Stimulated activated CD8-positive, alpha-beta memory T cell treated with anti-CD3 and anti-CD28 coated beads, Interleukin-4, amount 100 ng/mL, for 4 hours (primary cell): ENCODE measurements at places on chromosomes 13 and 19.

GRCh38 chr19:30783212-30783611, 411.0 kb downstream of the ZNF536 start:
- DNase-seq = no peak

DNA sequence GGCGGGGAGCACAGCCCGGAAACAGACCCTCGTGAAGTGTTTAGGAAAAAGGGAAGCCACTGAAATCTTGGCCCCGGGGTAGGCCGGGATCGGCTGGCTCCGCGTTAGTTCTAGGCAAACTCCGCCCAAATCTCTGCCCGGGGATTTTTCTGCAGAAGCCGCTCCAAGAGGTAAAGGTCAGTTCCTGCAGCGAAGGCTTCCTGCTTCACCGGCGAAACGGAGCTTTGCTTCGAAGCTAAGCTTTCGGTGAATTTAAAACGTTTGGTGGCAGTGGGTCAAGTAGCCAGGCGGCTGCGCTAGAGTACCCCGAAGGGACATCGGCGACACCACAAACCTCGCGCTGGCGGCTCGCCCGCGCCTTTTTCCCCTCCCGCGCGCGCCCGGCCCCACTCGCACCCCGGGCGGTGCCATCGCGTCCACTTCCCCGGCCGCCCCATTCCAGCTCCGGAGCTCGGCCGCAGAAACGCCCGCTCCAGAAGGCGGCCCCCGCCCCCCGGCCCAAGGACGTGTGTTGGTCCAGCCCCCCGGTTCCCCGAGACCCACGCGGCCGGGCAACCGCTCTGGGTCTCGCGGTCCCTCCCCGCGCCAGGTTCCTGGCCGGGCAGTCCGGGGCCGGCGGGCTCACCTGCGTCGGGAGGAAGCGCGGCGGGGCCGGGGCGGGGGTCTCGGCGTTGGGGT, 441 bp downstream of the GJB2 start:
- DNase-seq = no peak

- peak; percentile 9 for DNase-seq
Measured at GRCh38 chr19:31349160-31349881, at the start of gene TSHZ3. Gene TSHZ3, minus strand, starts transcription at chr19:31349436. Its CDS starts 217 bp downstream, at chr19:31349219.

DNA sequence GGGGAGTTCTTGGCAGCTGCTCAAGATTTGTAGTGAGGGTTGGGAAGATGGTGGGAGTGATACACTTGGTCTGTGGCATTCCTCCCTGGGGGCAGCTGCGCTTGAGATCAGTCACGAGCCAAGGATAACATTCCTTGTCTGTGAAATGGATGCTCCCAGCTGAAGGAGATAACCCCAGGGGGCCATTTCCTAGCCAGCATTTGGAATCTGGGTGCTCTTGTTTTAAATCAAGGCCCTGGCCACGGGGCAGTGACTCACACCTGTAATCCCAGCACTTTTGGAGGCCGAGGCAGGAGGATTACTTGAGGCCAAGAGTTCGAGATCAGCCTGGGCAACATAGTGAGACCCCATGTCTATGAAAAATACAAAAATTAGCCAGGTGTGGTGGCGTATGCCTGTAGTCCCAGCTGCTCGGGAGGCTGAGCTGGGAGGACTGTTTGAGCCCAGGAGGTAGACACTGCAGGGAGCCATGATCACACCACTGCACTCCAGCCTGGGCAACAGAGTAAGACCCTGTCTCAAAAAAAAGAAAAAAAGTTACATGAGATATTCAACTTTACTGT, 4.6 kb downstream of the PKN1 start:
- no peak for DNase-seq

- no peak for DNase-seq
Measured at GRCh38 chr13:55497486-55497885, 1643.2 kb upstream of the PRR20A start.

- no peak for DNase-seq
Measured at GRCh38 chr19:18993115-18993514, 40.2 kb downstream of the SUGP2 start.

DNA sequence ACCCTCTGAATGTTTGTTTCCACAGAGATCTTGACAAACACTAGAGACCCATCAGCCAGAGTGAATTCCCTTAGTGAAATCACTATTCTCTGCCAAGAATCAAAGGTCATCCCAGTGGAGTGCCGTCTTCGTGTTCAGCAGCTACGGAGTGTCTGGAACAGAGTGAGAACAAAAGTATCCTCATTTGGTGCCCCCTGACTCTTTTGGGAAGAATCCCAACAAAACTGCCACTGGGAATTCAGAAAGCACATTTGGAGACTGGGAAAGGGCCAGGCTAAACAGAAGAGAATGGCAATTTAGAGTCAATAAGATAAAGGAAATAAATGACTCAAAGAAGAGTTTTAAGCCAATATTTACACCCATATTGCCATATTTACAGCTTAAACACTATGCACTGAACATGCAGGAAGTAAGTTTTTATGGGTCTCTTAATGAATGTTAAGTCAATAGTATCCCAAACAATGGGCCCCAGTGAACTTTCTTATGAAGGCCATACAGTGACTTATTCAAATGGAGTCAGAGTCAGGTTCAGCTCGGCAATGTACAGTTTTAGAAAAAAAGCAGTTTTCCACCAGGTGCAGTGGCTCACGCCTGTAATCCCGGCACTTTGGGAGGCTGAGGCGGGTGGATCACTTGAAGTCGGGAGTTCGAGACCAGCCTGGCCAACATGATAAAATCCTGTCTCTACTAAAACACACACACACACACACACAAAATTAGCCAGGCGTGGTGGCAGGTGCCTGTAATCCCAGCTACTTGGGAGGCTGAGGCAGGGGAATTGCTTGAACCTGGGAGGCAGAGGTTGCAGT, 392.6 kb downstream of the KLF5 start:
- no peak for DNase-seq

DNA sequence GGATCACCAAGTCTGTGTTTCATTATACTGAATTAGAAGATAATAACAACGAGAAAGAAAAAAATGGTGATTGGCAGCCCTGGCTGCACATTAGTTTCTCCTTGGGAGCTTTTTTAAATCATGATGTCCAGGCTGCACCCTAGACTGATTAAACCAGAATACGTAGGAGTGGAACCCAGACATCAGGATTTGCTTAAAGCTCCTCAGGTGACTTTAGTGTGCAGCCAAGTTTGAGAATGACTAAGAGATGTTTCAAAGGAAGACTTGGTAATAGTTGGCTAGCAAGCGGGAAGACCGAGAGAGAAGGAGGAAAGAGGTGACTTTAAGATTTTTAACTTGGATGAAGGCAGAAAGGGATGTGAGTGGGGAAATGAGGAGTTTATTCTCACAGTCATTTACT, 71.4 kb upstream of the SERP2 start:
- DNase-seq = no peak

- DNase-seq = no peak
Measured at GRCh38 chr19:15320116-15320515, 12.2 kb downstream of the BRD4 start.

DNA sequence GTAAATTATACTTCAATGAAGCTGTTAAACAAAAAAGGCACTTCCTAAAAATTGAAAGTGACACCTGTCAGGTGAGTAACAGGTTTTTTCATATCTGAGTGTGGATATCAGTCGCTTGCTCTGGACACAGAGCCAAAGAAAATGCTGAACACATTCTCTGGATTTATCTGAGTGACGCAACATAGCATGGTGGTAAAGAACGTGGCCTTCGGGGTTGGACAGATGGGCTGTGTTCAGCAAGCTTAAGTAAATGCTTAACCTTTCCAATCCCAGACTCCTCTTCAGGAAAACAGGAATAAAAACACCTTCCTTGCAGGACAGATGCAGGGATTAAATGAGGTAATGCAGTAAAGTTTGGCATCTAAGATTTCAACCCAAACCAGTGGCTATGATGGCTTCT, 132.0 kb downstream of the FOXO1 start:
- DNase-seq = no peak

GRCh38 chr13:99353246-99353600, 46.0 kb upstream of the GPR183 start:
- DNase-seq = no peak

DNA sequence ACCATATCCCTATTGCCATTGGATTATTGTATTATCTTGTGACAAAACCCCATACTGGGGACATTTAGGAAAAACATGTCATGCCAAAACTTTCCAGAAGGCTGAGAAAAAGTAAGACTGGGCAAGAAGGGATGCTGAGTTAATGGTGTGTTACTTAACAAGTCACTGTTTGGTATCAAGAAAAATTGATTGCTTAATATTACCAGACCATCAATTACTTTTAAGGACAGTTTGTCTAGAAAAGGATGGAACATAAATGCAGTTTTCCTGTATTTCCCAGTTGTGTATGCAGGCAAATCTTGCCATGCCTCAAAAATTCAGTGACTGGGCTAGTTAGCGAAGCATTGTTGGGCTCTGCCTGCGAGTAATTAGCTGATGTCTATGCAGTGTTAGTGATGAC, 705.6 kb upstream of the MIR17HG start:
- no peak for DNase-seq

DNA sequence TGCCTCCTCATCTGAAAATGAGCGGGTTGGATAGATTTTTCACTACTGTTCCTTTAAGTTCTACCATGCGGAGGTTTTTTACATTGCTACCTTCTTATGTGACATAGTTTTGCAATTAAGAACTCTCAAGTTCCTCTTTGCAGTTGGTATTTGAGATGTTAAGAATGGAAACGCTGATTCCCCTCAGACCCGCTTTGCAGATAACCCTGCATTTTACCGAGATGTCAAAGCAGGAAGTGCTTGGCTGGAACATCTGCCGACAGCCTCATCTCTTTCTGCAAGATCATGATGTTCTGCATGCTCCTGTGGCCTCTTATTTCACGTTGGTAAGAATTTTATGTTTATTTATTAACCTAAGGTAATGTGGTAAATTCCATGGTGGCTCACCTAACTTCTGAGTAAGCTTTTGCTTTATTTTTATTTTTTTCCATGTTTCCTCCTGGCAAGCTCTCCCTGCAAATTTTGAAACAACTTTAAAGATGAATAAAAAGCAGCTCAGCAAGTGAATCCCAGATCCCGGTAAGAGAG, 22.5 kb downstream of the PABPC3 start:
- DNase-seq = no peak

DNA sequence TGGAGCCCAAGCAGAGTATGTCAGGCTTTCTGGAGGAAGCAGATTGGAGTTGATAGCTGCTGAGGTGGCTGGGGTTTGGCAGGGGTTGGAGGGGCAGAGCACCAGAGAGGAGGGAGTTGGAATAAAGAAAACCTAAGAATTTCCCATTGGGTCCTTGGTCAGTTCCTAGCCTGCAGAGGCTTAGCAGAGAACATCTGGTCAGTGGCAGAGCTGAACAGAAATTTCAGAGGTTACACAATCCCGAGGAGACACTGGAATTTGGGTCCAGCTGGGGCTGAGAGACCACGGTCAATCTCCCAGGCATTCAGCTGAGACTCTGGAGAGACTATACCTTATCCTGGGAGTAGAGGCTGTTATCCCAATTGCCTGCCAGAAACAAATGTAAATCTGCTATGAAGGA, 84.4 kb downstream of the DPY19L3 start:
- no peak for DNase-seq

DNA sequence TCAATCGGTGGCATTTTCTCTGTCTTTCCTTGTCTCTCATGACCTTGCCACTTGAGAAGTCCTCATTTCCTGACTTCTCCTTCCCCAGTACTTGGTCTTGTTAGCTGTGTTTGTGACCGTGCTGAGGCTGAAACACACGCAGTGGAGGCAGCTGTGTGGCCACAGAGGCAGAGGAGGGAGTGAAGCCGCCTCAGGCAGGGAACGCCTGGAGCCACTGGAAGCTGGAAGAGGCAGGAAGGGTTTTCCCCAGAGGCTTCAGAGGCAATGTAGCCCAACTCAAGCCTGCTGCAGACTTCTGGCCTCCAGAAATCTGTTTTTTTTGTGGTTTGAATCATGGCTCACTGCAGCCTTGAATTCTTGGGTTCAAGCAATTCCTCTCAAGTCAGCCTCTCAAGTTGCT, 29.2 kb upstream of the ARGLU1 start:
- no peak for DNase-seq

- DNase-seq = no peak
Measured at GRCh38 chr13:97431171-97431764, 2.7 kb upstream of the RAP2A start.

- no peak for DNase-seq
Measured at GRCh38 chr19:4730740-4731171, 7.1 kb upstream of the DPP9 start.

DNA sequence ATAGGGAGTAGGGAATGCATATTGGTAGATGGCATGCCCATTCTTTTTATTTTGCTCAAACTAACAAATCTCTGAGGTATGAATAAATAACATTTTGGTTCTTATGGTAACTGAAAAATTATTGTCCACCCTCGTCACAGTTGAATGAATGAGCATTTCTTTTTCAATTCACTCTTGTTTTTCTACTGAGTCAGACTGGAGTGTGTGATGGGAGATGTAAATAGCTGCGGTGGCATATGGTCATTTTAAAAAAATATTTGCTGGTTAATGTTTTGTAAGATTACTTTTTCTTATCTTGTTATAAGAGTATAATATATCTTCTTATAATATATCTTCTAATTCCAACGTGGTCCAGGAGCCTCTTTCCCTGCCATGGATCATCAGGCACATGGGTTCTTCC, 586.5 kb downstream of the SLITRK5 start:
- DNase-seq = no peak

DNA sequence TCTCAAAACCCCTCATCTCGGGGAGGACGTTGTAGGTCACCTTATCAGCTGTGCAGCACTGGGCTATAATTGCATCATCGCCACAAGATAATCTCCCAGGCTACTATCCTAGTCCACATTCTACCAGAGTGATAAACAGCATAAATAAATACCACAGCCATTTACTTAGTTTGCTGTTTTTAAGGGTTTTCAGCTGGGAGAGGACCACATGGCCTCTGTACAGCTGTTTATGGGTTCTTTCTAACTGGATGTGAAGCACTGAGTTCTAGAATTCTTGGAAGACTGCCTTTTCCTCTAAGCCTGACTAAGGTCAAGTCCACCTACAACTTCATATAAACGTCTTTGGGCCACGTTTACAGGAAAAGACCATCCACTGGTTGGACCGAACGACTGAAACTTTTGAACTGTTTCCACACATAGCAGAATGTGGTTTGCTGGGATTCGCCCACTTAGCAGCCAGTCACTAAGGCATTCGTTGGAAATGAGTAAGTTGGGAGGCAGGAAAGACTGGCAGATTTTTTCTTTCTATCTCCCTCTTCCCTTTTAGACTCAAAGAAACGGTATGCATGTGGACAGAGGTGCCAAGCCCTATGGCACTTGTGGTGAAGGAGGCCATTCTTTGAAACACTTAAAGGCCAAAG, 752.5 kb upstream of the SGCG start:
- no peak for DNase-seq

- DNase-seq = no peak
Measured at GRCh38 chr19:10138879-10139795, 19.4 kb upstream of the EIF3G start.

DNA sequence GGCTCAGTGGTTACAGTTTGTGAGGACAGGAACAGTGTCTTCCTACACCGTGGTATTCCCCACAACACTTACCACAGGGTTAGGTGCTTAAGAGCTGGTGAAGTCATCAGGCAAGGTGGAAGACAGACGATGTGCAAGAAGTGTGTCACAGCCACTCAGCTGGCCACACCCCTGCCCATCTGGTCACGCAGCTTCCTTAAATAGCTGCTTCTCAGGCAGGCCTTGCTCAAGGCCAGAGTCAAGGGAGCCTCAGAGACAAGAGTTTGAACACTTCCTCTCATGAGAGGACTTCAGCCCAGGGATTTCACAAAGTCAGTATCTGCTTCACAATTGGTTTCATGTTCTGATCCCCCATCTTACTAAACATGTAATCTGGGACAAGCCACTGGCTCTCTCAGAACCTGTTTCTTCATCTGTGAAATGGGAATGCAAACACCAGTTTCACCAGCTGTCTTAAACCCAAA, 80.3 kb upstream of the FRY start:
- DNase-seq = no peak
